ENCODE measurements at places on chromosomes 4 and X.

- no peak for DNase-seq
These were observed 32.1 kb downstream of the RAP1GDS1 start for GRCh38 chr4:98293104-98293887.

GRCh38 chrX:46681849-46682248, 77.1 kb downstream of the SLC9A7 start:
- no peak for DNase-seq

GRCh38 chr4:155762334-155762733, 3.5 kb downstream of the GUCY1B1 start:
- no peak for DNase-seq

- DNase-seq, result no peak
These were observed 27.5 kb upstream of the CPLX1 start for GRCh38 chr4:853416-853781.

- DNase-seq, result peak; percentile 15
These were observed 704 bp upstream of the SEPSECS start for GRCh38 chr4:25160714-25161592.

GRCh38 chr4:15479913-15480185, 10.2 kb downstream of the CC2D2A start:
- DNase-seq, result no peak

- no peak for DNase-seq
These were observed 10.3 kb downstream of the RTL5 start for GRCh38 chrX:72121383-72121782.

DNA sequence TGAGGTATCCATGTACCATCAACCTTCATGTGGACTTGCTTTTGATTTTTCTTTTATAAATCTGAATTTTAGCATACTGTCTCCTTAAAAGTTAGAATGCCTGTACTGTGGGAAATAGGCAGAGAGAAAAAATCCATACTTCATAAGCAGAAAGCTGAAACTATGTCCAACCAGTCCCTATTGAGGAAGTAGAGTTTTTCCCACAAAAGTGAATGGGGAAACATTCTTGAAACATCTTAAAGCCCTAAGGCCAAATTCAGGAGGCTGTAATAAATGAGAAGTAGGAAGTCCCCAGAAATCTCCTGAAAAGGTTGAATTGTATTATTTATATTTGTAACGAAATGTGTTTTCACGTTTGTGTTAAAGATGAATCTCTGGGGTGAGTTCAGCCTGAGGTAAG, 56.3 kb downstream of the ENOX2 start:
- no peak for DNase-seq

- DNase-seq, result no peak
These were observed 55.6 kb upstream of the SPP1 start for GRCh38 chr4:87919941-87920340.

DNA sequence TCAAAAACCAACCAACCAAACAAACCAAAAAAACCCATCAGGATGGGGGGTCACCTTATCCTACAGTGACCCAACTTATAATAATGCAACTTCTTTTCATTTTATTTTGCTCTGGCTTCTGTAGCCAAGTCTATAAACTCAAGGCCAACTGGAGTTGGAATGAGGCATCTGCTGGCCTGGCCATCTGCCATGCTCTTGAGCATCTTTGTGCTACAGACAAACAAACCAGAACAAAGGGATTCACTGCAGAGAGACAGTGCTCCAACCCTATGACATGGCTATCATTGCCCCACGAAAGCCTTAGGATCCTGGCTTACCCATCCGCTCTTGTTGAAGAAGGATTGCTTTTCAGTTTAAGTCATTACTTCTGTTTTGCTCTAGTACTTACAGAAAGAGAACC, 49.2 kb upstream of the SCRG1 start:
- no peak for DNase-seq

DNA sequence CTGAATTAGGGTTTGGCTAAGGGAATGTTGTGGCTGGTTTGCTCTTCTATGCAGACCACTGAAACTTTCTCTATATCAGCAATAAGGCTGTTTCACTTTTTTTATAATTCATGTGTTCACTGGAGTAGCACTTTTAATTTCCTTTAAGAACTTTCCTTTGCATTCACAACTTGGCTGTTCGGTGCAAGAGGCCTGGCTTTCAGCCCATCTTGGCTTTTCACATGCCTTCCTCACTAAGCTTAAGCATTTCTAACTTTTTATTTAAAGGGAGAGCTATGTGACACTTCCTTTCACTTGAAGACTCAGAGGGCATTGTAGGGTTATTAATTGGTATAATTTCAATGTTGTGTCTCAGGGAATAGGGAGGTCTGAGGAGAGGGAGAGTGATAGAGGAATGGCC, 142.3 kb downstream of the SHROOM4 start:
- DNase-seq, result no peak

DNA sequence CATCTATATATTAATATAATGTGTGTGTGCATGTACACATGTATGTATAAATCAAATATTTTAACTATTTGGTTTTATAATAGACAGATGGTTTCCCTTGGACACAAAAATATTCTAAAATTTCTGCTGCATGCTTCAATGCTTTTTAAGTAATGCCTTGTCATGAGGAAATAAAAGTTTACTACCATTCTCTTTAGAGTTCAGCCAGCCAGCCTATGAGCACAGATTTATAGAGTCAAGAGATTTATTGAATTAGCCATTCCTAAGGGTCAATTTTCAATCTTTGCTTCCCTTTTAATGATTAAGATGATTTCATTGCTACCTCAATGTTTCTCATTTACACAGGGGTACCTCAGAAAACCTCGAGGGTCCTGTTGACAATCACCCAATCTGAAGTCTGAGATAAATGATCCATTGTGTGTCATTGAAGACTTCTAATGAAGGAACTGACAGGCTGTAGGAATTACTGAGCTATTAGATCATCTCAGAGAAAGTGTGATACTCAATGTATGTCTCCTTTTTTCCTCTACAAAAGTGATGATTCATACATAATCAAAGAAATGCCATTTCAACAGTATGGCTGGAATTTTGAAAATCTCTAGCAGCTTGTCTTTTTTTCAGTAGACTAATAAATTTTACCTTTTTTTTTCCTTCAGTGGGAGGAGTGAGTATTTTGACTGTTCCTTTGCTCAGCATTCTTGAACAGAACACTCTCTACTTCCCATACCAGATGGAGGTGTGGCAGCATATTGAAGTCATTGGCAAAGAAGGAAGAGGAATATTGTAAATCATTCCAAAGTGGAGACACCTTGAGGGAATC, 222.6 kb upstream of the PCDH18 start:
- DNase-seq, result no peak

GRCh38 chrX:44104699-44105098, 131.5 kb upstream of the NDP start:
- no peak for DNase-seq

- no peak for DNase-seq
These were observed 289.3 kb upstream of the GATB start for GRCh38 chr4:152050106-152050505.

Data from activated CD4-positive, alpha-beta T cell treated with anti-CD3 and anti-CD28 coated beads for 24 hours (primary cell).